ENCODE measurements at places on chromosomes 13 and 19.

GRCh38 chr19:49165111-49165750 is 7.6 kb downstream of the TRPM4 start:
- no peak for DNase-seq

- no peak for DNase-seq
These were observed 73.9 kb upstream of the OXGR1 start for GRCh38 chr13:97068151-97068550.

DNA sequence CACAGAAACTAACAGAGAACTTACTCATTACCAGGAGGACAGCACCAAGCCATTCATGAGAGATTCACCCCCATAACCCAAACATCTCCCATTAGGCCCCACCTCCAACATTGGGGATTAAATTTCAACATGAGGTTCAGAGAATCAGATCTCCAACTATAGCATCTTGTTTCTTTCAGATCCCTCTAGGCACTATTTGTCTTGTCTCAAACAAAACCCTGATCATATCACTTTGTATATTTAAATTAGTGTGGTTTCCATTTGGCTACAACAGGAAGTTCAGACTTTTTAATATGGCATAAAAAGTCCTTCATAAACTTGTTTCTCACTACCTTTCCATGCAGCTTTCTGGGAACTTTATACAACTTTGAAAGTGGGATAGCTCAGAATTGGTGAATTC is 699.0 kb upstream of the MIR17HG start:
- no peak for DNase-seq

DNA sequence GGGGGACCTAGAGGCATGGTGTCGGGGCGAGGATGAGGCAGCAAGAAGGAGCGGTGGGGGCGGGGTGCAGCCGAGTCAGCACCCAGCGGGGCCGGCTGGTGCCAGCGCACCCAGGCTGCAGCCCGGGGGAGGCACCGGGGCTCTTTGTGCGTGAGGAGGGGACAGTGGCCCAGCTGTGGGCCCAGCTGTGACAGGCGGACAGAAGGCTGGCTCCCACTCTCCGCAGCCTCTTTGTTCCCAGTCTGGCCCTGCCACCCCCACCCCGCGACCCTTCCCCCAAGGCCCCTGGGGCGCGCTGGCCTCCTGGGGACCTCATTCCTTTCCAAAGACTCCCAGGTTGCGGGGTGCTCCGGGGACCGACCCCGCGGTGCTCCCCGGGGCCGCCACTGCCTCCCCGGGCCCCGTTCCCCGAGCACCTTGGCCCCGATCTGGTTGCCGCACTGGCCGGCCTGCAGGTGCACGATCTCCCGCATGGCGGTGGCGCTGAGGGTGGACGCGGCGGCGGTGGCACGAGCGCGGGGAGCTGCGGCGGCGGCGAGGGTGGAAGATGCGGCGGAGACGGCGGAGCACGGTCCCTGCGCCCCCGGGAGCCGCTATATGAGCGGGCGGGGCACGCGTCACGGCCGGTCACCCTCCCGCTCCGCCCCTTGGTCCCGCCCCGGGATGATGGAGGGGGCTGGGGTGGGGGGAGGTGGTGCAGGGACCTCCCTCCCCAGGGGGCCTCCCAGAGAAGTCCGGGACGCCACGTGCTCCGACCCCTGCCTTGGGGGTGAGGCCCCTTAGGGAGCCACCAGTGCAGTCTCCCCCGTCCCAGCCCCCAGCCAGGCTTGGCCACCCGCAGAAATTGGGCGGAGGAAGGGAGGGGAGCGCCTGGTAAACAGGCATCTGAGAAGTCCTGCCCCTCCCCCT is at the start of gene TUBB4A:
TSS of gene TUBB4A (minus strand) at position 570 of the 909 bp plus-strand sequence. CDS start at position 473, 97 bp downstream.
- DNase-seq = no peak

GRCh38 chr19:43532571-43532961 is 422 bp upstream of the ZNF575 start:
- DNase-seq = peak; percentile 85

- no peak for DNase-seq
These were observed 40.4 kb downstream of the LRCH1 start for GRCh38 chr13:46593398-46593797.

GRCh38 chr13:47549219-47549752 is 451.8 kb downstream of the SUCLA2 start:
- DNase-seq = no peak

- peak; percentile 22 for DNase-seq
These were observed 566 bp downstream of the TIMM13 start for GRCh38 chr19:2426611-2427428.

GRCh38 chr13:35917252-35917941 is 213.8 kb downstream of the DCLK1 start:
- no peak for DNase-seq

GRCh38 chr19:55626350-55626749 is 2.0 kb upstream of the ZNF784 start:
- no peak for DNase-seq

DNA sequence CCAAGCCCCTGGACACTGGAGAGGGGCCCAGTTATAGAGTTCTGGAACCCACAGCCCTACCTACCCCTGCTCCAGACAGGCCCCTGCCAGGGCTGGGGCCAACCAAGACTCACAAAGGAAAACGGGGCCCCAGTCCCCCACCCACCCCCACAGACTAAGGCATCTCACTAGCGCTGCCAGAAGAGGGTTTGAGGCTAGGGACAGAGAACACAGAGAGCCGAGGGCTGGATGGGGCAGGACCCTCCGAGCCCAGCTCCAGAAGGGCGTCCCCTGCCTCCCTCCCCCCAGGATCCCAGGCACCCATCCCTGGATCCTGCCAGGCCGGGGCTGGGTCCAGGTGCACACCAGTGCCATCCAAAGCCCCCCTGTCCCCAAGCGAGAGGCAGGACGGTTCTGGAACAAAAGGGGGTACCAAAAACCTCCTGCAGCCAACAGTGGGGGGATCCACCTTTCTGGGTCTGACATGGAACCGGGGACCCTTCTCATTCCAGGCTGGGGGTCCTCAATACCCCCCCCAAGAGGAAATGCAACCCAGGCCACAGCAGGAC is 4.4 kb upstream of the REXO1 start:
- no peak for DNase-seq

DNA sequence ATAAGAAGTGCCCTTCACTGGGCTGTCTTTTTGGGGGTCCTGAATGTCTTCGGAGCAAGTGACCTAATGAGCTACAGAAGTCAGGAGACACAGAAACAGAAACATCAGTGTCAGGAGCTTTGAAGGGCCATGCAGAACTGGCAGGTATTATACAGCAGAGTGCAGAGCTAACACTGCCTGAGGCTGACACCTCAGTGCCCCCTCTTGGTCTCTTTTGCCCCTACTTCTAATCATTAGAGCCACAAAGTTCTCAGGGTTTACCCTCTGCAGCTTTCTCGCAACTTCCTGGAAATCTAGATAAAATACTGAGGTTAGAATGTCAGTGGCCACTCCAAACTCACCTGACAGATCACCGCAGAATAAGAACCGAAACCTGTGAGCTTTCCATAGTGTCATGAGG is 172.7 kb downstream of the B3GLCT start:
- DNase-seq = no peak

DNA sequence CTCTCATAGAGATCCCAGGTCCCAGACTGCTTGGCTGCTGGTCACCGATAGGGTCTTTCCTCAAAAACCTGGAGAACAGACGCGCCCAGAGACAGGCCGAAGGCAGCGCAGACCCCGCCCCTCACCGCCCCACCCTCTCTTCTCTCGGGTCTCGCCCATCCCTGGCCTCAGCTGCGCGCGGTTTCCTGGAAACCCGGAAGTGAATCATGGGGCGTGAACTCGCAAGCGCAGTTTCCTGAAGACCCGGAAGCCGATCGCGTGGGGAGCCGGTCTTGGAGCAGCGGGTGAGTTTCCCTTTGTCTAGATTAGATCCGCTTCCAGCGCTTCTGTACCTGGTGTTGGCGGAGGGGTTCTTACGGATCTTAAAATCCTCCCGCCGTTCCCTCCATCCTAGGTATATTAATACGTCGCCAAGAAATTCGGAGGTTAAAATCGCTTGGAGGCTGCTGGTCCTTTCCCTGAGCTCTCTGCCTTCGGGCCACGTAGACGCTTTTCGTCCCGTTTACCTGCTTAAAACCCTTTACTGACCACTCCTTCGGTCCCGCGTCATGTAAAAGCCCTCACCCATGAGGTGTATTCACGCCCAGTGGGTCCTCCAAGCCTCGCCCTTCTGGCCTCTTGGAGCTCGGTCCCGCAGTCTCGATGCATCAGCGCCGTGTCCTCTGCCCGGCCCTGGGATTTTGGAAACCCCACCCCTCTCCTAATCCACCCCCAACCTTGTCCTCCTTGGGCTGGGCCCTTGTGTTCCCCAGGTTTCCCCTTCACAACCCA is at the start of gene ZNF578:
TSS of gene ZNF578 (plus strand) at position 230 of the 771 bp plus-strand sequence. CDS start 48,293 bp downstream, outside the sequence.
- DNase-seq = no peak

GRCh38 chr13:23558675-23559536 is 11.3 kb upstream of the TNFRSF19 start:
- DNase-seq = peak; percentile 57

- no peak for DNase-seq
These were observed 1.5 kb downstream of the CEBPA start for GRCh38 chr19:33300894-33301143.

DNA sequence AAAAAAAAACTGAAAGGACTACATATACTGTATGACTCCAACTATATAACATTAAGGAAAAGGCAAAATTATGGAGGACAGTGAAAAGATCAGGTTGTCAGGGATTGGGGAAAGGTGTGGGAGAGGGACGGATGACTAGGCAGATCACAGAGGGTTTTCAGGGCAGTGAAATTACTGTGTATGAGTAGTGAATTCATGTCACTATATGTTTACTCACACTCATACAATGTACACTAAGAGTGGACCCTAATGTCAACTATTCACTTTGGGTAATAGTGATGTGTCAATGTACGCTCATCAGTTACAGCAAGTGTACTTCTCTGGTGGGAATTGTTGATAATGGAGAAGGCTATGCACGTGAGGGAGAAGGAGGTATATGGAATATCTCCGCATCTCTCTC is 144.3 kb downstream of the ITGBL1 start:
- DNase-seq = no peak

DNA sequence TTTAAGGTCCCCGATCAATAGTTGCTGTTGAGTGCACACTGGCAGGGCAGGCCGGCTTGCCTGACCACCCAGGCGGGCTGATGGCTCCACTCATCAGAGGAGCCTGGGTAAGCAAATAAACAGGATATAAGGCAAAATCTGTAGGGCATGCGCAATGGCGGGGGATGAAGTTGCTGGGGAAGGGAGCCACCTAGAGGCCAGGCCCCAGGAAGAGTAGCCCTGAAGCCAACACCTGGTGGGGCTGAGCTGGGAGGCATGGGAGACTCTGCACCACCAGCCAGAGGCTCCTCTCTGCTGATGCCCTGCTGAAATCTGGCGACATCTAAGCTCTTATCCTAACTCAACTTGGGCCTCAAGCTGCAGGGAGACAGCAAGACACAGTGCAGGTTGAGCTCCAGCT is 324.3 kb downstream of the ZNF536 start:
- no peak for DNase-seq

Data from Kasumi-1 (cell line).